ENCODE measurements at places on chromosomes 3 and 15. TPM values are rescaled to one million over a fixed set of nuclear protein-coding genes. Genes with fewer than 3 reads are reported as not detected.

- DNase-seq, result no peak
These were observed 47.5 kb upstream of the FRMD4B start for GRCh38 chr3:69433121-69433968.

DNA sequence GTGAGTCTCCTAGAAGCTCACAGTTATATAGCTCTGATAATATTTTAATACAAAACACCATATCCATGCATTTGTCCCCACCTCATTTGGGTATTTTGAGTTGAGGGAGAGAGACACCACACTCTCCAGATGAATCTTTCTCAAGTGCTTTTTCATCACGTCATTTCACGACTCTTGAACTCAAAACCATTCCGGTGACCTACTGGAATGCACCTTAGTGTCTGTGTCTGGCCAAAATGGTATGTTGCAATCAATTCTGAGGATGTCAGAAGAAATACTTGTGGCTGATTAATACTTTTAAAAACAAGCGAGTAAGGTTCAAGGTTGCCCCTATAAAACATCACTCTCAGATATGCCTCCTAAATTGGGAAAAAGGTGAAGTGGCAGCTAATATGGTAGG lies 352.6 kb upstream of the ICE2 start:
- no peak for DNase-seq

GRCh38 chr15:92365084-92365483 lies 28.6 kb upstream of the ST8SIA2 start:
- DNase-seq, result no peak

The BSN gene
- 0.48 TPM for total RNA-seq

The LCTL gene
- total RNA-seq, result not detected

- no peak for DNase-seq
These were observed 31.9 kb upstream of the UACA start for GRCh38 chr15:70795311-70795665.

- no peak for DNase-seq
These were observed 70.0 kb upstream of the KLF13 start for GRCh38 chr15:31256378-31257265.

- no peak for DNase-seq
These were observed 31.0 kb upstream of the PTPRG start for GRCh38 chr3:61530355-61530754.

The SCAMP5 gene
- total RNA-seq, result 6.9 TPM

The TRIM42 gene
- total RNA-seq, result not detected

The SIN3A gene
- total RNA-seq, result 50.3 TPM

The SMARCC1 gene
- 58.4 TPM for total RNA-seq

- no peak for DNase-seq
These were observed 356.2 kb downstream of the OCA2 start for GRCh38 chr15:27742751-27743477.

DNA sequence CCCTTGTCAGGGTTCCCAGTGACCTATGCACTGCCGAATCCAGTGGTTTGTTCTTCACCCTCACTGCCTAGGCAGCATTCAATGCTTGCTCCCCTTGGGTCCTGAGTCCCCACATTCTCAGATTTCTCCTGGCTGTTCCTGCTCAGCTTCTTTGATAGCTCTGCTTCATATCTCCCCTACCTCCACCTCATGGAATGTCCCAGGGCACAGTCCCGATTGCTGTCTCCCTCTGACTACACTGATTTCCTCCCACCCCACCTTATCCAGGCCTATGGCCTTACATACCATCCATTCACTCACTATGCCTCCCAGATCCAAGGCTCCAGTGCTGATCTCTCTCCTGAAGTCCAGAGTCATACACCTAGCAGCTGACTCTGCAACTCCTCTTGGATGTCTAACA lies 1.5 kb upstream of the CDHR4 start:
- no peak for DNase-seq

DNA sequence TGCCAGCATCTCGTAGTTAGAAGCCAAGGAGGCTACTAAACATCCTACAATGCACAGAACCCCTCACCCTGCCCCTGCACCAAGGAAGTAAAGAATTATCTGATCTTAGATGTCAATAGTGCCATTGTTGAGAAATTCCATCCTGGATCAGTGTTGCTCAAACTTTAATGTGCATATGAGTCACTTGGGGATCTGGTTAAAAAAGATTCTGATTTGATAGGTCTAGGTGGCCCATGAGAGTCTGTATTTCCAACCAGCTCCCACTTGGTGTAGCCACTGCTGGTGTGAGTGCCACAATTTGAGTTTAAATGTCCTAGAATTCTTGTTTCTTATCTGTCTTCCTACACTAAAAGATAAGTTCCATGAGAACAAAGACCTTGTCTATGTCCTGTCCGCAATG lies 43.7 kb downstream of the TMEM45A start:
- DNase-seq, result no peak

- no peak for DNase-seq
These were observed 60.4 kb upstream of the KCNAB1 start for GRCh38 chr3:156059950-156060501.

The CSTA gene
- 10.0 TPM for total RNA-seq

The IL16 gene
- total RNA-seq, result 10.6 TPM

GRCh38 chr3:78066287-78066686 lies 1026.4 kb downstream of the ROBO2 start:
- DNase-seq, result no peak

- no peak for DNase-seq
These were observed 242.6 kb upstream of the TOPAZ1 start for GRCh38 chr3:43998836-43999727.

DNA sequence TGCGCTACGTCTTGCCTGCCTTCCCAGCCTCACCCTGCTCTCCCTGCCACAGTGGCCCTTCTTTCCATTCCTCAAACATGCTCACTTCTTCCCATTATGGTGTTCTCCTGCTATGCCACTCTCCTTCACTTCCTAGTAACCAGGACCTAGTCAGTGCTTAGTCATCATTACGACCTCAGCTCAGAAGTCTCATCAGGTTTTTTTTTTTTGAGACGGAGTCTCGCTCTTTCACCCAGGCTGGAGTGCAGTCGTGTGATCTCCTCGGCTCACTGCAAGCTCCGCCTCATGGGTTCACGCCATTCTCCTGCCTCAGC lies 149.5 kb downstream of the GREM1 start:
- no peak for DNase-seq

DNA sequence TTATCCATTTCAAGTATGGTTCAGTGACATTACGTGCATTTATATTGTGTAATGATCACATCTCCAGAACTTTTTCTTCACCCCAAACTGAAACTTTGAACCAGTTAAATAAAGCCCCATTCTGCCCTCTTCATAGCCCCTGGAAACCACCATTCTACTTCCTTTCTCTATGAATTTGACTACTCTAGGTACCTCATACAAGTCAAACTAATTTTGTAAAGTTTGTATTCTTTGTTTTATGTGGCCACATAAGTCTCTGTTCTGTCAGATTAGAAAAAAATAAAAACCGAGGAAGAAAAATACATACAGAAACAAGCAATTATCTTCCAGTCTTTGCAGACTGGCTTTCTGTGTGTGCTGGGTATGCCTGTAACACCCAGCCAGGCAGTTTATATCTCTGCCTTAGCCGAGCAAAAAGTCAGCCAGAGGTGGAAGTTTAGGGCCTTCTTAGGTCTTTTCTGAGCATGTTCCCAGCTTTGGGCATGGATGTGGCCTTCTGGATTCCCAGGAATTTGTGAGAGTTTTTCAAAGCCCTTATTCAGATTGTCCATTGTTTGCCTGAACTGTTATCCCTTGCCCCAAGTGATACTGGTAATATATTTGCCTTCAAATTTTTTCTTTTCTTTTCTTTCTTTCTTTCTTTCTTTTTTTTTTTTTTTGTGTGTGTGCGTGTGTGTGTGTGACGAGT lies 6.0 kb upstream of the GRAMD1C start:
- DNase-seq, result no peak

DNA sequence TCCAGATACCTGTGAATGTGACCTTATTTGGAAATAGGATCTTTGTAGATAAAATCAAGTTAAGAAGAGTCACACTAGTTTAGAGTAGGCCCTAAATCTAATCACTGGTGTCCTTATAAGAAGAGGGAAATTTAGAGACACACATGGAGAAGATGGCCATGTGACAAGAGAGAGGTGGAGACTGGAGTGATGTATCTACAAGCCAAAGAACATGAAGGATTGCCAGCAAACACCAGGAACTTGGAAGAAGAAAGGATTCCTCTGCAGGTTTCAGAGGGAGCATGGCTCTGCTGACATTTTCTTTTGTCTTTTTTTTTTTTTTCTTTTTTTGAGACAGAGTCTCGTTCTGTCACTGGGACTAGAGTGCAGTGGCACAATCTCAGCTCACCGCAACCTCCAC lies 20.8 kb downstream of the ARHGEF3 start:
- DNase-seq, result no peak

The CP gene
- 1.9 TPM for total RNA-seq

DNA sequence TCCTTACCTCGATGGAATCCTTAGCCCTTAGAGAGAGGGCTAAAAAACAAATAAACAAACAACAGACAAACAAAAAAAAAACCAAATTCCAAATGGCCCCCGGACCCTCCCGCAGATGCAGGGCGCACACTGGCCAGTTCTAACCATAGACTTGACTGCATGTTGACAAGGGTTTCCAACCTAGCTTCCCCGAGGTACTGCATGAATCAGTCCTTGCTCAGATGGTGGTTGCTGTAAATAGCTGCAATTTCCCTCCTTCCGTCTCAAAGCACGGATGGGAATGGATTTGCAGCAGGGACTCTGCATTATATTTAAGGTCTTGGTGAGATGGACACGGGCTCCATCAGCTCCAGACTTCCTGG lies 162.8 kb downstream of the CD47 start:
- DNase-seq, result no peak

GRCh38 chr15:74414603-74415338 lies 19.0 kb downstream of the SEMA7A start:
- no peak for DNase-seq

DNA sequence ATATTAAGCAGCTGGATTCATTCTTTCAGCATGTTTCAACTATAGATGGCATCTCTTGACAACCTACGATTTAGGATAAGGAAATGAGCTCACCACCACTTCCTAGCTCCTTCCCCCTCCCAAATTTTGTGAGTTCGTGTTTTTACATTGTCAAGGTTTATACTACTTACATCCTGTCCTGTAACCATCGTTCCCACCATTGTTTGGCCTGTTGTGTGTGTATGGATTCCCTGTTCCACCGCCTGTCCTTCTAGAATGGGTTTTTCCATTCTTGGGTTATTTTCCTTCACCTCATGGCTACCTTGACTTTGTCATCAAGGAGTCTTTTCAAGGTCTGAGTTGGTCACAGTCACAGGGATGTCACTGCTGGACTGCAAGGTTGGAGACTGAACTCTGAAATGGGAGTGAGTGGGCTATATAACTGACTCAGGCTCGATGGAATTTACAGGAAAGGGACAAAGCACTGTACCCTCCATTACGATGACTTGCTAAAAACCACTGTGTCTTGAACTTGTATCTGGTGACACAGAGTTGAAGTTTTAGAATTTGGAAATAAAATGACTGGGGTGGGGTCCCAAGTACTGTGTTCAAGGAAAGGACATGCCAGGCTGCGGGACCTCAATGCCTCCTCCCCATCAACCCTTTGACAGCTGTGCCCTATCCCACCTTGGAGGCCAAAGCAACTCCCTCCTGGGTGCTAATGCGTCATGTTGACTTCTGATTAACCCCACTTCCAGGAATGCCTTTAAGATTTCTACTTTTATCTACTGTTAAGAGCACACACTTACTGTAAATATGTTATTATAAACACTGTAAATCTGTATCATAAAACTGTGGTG lies 66.8 kb upstream of the BLM start:
- DNase-seq, result no peak

GRCh38 chr3:125679258-125679657 lies 84.0 kb upstream of the OSBPL11 start:
- DNase-seq, result no peak

The CPLX3 gene
- total RNA-seq, result not detected

DNA sequence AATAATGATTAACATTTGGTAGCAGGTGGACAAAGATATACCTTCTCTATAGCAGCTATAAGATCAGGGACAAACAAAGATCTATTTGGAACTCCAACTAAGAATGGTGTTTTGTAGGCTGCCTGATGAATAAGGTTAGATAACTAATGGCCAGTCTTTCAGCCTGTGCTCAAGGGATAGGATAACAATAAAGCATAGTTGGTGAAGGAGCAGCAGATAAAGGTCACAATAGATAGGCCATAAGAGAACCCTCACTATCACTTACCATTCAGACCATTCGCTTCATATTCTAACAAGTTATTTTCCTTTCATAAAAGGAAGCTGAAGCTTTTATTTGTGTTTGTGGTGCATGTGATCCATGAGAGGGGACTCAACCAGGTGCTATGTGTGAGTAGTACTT lies 19.8 kb downstream of the EPM2AIP1 start:
- no peak for DNase-seq

The HGD gene
- not detected for total RNA-seq

- no peak for DNase-seq
These were observed 44.2 kb upstream of the GOLIM4 start for GRCh38 chr3:168139947-168140346.

DNA sequence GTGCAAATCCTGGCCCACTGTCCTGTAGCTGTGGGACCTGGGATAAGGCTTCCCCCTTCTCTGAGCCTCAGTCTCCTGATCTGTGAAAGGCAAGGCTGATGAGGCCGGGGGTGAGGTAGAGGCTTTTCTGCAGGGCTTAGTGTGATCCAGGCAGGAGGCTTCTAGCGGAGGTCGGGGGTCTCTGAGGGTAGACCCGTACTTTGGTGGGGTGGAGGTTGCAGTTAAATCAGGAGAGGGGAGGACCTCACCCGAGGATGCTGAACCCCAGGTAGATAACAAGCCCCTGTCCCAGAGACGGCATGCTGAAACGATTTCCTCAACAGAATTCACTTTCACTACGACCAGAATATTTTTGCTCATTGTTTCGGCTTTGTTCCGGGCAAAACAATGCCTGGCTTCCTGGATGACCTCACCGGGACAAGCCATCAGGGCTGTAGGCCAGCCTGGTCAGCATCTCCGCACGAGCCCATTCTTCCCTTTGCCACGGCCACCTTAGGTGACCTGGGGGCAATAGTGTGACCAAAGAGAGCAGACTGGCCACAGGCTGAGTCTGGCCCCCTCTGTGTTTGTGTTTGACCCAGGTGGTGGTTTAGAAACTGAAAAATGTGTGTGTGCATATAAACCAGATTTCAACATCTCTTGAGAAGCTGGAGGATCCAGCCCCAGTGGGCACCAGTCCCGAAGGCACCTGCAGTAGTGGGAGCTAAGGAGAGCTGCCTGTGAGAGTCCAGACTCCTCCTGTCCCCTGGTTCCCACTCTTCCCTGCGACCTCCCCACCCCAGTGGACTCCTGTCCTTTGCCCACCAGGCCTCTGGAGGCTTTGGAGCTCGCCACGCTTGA lies 33.0 kb downstream of the SLC6A6 start:
- no peak for DNase-seq

GRCh38 chr15:36363335-36363734 lies 216.1 kb upstream of the CDIN1 start:
- no peak for DNase-seq

The FGD5 gene
- 25.7 TPM for total RNA-seq

- DNase-seq, result no peak
These were observed 25.1 kb upstream of the TCF12 start for GRCh38 chr15:56893364-56893678.

Measured in urinary bladder (tissue), 4 donors.